SW480 (cell line): ENCODE measurements at places on chromosomes 2 and 18.

DNA sequence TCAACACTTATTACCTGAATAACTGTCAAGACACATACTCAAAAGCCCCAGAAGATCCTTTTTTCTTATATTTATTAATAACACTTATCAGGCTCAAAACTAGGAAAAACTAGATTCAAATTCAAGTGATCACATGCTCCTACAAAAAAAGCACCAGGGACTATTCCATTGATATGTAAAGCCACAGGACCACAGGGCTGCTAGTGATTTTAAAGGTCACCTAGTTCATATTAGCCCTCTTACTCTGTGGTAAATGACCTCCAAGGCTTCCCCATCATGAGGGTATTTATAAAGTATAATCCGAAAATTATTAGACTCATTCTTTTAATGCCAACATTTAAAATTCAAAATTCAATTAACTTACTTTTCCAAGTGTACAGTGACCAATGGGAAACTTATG is 52.5 kb downstream of the LRPPRC start:
- DNase-seq, result no peak

DNA sequence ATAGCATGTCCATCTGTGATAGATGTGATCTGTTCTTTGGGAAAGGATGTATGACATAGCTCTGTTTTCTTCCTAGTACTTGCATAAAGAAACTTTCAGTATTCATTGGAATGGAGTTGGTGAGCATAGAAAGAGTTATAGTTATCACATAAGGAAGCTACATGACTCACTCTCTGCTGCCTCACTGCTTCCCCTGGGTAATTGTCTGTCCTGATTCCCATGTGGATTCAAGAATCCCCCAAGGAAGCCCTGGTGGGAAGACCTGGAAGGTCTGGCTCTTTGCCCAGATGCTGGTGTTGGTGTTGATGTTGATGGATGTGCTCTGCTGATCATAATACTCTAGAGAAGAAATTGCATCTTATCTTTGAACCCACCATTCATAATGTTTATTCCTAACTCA is 60.6 kb downstream of the PTPN4 start:
- peak; percentile 14 for DNase-seq

- no peak for DNase-seq
Measured at GRCh38 chr2:108579623-108580022, 45.4 kb downstream of the LIMS1 start.

- DNase-seq, result no peak
Measured at GRCh38 chr2:8833853-8834252, 3.6 kb downstream of the KIDINS220 start.

GRCh38 chr2:134819334-134819733 is 19.1 kb upstream of the ACMSD start:
- DNase-seq, result peak; percentile 38

- DNase-seq, result no peak
Measured at GRCh38 chr2:114049280-114049679, 159.4 kb downstream of the ACTR3 start.

- DNase-seq, result peak; percentile 67
Measured at GRCh38 chr18:5868218-5868854, 27.0 kb downstream of the TMEM200C start.

DNA sequence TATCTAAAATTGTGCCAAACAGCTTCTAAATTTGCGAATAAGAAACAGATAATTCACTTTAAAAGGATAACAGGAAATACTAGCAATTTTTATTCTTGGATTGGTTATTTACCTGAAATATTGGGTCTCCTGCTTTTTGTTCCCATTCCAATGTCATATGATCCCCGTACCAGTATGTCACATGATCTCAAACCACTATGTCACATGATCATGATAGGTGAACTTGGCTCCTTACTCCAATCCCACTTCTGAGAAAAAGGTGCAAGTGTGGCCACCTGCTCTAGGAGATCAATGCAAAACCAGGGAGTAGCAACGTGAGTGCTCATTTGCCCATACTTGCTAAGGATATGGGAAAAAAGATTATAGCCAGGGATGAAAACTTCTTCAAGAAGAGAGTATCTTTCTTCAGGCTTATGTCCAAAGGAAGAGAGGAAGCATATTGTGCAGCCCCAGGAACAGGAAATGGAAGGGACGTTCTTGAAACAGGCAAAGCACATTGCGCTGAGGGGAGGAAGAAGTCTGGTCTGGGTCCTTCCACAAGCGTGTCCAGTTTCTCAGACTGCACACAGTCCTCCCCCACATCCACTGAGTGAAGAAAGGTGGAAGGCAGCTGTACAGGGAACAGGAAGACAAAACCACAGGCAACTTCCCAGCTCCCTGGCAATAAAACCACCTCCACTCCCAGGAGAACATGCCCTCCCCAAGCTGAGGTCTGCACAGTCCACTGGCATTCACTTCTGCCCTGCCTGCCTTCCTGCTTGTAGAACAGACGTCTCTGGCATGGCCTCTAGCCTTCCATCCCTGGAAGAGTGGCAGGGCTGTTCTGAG is at the start of gene LYG2:
Gene LYG2, minus strand, starts transcription at position 176 of the 828 bp plus-strand sequence. CDS start 1,406 bp downstream, outside the sequence.
- no peak for DNase-seq

- no peak for DNase-seq
Measured at GRCh38 chr2:85784474-85784986, 30.7 kb downstream of the ATOH8 start.

GRCh38 chr2:15809404-15809803 is 130.9 kb upstream of the MYCN start:
- DNase-seq, result no peak

- no peak for DNase-seq
Measured at GRCh38 chr2:147396890-147397289, 447.9 kb upstream of the ACVR2A start.

- no peak for DNase-seq
Measured at GRCh38 chr2:177124371-177124770, 88.2 kb upstream of the HNRNPA3 start.

DNA sequence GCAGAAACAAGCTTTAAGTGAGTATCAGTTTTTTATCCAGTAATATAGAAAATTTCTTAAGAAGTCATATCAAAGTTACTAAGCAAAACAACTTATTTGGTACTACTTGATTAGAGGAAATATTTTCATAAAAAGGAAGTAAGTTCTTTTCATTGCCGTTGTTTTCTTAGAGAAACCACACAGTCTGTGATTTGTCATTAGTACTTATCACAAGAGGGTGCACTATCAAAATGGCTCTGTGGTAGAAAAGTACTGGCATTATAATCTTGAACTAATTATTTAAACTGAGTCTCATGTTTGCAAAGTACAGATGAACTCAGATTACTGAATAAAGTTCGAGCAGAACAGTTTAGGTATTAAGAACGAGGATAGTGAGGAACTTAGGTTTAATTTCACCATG is 93.4 kb downstream of the IKZF2 start:
- DNase-seq, result no peak

DNA sequence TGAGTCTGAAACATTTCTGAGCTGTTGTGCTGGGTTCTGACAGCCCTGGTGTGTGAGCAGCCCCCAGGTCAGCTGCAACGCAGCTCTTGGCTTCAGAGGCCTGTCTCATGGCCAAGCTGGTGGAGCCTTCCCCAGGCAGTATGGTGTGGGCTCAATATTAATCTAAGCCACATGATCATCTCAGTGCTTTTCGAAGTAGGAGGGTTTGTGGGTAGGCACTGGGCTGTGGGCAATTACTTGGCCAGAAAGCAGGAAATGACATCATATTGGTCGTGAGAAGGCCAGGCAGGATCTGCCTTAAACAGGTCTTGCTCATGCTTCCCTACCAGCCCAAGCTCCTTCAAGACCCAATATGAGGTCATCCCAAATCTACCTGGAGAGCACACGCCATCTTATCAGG is 26.9 kb downstream of the LOXHD1 start:
- DNase-seq, result no peak

DNA sequence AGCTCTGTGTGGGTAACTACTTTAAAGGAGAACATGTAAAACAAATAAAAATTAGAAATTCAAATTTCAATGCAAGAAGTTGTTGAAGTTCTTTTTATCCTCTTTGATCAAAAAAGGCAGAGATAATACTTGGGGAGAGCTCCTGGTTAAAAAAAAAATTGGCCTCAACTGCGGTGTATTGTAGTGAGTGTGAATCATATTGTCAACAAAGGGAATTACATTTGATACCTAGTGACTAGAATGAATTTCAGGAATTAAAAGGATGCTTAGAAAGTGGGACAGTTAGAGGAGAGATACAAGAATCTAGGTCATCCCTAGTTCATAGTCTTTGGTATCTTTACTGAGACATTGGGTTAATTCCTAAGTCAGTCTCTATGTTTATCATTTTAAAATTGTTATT is 473.0 kb downstream of the CCDC85A start:
- DNase-seq, result no peak

GRCh38 chr18:26888259-26888658 is 22.8 kb upstream of the AQP4 start:
- DNase-seq, result no peak

GRCh38 chr2:146295080-146295670 is 1549.7 kb upstream of the ACVR2A start:
- DNase-seq, result peak; percentile 2

- no peak for DNase-seq
Measured at GRCh38 chr2:125643585-125643984, 1012.4 kb upstream of the GYPC start.

DNA sequence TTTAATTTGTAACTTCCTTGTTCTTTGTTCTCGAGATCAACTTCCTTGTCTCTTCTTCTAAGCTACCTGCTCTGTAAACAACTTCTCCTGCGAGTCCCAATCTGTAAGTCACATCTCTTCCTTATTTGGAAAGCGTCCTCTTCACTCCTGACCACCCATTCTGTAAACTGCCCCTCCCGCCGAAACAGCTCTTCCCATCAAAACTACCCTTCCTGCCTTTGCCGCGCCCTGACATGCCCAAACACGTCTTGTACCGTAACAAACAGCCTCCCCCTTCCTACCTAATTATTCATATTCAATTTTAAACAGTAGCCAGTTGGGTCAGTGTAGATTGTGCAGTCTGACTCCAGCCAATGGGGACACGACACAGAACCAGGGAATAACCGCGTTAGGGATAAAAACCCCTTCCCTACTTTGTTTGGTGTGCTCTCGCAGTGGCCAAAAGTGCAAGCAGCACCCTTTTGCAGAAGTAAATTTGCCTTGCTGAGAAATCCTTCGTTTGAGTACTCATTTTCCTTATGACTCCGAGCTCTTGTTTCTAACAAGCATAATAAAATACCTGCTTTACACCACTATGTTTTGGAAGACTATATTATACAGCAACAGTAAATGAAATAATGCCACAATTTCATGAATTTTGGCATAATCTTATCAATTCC is 39.8 kb downstream of the PIAS2 start:
- DNase-seq, result no peak

DNA sequence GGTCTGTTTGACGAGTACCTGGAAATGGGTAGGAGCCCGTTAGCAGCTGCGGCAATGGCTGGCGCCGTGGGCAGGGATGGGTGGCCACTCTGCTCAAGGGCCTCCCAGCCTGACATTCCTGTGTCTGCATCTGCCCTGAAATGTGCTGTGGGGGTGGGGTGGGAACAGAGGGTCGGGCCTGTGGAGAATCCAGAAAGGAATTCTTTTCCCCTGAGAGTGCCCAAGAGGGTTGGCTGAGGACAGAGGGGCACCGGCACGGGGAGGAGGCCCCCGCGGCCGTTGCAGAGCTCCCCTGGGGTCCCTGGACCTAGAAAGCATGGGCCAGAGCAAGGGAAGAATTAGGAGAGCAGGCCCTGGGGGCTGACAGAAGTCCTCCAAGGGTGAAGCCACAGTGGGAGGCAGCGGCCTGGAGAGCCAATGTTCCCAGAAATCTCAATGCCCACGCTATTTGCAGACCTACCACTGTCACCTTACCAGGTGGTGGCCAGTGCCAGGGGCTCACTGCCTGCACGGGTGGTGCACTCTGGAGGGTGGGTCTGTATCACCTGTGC is 27.8 kb downstream of the ANO7 start:
- no peak for DNase-seq

DNA sequence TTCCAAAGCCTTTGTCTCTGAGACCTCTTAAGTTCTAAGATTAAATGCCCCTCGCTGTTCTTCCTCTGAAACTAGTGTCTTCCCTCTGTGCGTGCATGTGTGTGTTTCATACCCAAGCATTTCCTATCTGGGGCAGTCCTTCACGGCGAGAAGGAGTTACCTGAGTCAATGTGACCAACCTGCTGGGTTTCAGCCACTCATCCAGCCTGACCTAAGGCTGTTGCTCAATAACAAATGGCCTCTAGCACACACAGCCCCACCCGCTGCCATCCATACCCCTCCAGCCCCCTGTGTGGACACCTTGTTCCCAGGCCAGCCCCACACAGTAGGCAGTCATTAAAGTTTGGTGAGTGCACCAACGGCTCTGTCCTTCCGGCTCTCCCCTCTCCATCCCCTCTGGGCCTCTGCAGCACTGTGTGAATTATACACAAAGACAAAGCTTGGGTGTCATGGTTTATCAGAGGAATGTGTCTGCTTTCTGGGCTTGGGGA is 53.8 kb upstream of the FOSL2 start:
- no peak for DNase-seq

- no peak for DNase-seq
Measured at GRCh38 chr2:63819256-63819655, 22.4 kb upstream of the UGP2 start.
